ENCODE measurements at places on chromosomes 3 and 15. TPM values are rescaled to one million over a fixed set of nuclear protein-coding genes. Genes with fewer than 3 reads are reported as not detected.

Gene THRB
- not detected for total RNA-seq

GRCh38 chr15:89150287-89150686, 62.0 kb downstream of the ABHD2 start:
- no peak for DNase-seq

DNA sequence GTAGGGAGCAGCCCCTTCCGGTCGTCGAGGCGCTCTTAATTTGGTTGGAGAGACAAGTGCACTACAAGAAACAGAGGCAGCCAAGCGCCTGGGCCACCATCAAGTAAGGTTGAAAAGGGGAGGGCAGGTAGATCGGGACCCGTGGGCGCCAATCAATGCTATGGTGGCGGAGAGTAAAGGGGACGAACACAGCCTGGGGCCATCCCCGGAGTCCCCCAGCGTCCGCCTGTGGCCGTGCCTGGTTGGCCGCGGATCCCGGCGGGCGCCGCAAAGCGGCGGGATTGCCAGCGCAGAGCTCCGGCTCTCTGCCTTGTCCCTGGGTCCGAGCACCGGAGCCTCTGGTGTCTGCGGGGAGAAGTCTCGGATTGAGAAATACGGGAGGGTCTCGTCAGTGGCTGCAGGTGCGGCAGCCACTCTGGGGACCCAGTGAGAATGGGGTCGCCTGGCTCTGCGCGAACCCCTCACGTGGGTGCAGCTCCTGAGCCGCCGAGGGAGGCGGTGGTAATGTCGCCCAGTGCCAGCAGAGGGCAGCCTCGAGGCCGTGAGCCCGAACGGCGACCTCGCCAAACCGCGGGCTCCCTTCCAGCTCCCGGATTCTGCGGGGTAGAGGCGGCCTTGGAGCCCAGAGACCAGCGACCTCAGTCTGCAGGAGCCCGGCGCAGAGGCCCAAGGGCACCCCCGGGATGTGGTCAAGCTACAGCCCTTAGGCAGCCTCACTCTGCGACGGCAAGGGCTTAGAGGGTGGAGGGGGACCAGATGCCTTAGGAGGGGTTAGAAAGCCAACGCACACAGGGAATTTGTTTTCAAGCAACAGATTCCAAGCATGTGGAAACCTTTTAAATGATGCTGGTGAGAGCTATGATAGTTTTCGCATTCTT, 10.8 kb downstream of the FOXL2 start:
- DNase-seq = peak; percentile 68

GRCh38 chr15:47565949-47566348, 151.4 kb upstream of the SEMA6D start:
- DNase-seq = no peak

DNA sequence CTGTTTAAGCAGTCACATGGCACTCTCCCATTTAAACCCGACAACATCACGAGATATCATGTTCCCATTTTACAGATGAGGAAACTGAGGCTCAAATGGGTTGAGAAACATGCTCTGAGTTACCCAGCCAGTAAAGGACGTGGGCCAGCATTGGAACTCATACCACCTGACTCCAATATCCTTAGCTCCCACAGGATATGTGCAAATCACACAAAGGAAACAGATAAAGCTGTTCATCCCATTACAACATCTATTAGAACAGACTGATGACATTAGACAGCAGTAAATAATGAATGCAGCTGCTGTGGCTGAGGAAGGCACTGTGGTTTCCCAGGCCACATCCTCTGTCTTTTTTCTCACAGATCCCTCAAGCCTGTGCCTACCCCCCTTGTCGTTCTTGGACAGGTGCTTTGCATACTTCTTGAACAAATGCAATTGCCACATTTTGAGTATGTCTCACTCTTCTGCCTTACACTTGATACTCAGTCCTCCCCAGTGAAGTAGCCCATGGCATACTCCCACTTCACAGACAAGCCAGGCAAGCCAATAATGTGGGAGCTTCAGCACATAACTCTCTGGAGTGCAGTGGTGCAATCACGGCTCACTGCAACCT, 17.7 kb downstream of the FRMD4B start:
- DNase-seq = peak; percentile 11

Gene HACL1
- total RNA-seq = 42.9 TPM

- DNase-seq = no peak
Measured at GRCh38 chr3:99499235-99500158, 138.9 kb upstream of the COL8A1 start.

GRCh38 chr3:42876940-42877720, 1.5 kb upstream of the CYP8B1 start:
- no peak for DNase-seq

DNA sequence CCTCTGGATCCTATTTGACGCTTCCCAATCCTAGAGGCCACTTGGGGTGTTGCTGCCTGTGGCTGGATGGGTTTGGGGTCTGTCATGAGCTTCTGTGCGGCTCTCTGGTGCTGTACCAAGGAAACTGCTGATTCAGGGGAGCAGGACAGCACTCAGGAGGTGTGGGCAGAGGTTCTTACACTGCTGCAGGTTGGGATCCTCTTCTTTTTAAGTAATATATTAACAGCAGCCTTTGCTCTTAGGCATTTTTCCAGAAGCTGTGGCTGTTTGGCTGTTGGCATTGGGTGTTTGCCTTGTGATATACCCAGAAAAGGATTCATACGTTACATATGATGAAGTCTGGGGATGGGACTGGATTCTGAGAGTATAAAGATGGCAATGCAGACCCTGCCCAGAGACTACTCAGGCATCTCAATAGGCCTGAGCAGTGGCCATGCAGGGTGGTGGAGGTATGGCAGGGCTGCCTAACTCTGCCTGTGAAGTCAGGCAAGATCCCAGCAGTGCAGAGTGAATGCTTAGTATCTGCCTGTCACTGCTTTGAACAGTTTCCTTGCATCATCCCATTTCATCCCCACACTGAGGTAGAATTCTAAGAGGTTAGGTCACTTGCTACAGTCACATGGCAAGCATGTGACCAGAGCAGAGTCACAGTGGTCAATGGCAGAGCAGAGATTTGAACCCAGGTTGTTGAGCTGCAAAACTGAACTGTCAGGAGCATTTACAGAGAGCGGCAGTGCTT, 3.9 kb downstream of the ABHD6 start:
- no peak for DNase-seq

DNA sequence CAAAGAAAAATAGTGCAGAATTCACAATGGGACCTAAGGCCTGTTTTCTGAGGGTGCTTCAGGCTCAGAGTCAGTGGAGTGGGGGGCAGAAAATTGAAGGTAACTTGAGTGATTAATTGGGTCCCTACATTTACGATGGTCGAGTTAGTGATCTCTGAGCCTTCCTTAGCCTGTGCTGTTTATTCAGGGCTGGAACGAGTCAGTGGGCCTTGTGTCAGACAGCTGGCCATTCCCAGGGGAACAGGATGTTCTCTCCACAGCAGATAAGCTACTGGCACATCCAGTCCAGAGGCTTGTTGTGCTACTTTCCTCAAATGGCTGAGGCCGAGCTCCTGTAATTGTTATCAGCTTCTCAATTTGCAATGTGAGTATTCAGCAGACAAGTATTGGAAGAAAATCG, 29.2 kb upstream of the CNTN3 start:
- DNase-seq = no peak

DNA sequence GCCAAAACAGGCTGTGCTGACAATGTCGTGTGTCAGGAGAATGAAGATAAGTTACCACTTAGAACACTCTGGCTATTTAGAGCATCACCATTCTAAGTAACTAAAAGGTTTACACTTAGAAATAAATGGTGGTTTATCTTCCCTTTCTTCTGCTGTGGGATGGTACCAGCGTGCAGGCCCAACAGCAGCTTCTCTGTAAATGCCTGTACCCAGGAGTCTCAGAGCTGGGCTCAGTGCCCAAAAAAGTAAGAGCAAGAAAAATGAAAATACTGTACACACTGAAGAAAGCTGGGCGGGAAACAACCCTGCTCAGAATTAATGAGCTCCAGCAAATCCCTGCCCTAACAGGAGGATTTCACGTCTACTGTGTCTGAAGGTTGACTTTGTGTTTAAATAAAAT, 206.5 kb downstream of the MFSD1 start:
- no peak for DNase-seq

GRCh38 chr3:123791417-123791816, 92.7 kb downstream of the MYLK start:
- no peak for DNase-seq

- no peak for DNase-seq
Measured at GRCh38 chr3:59246719-59247401, 197.0 kb upstream of the CFAP20DC start.

DNA sequence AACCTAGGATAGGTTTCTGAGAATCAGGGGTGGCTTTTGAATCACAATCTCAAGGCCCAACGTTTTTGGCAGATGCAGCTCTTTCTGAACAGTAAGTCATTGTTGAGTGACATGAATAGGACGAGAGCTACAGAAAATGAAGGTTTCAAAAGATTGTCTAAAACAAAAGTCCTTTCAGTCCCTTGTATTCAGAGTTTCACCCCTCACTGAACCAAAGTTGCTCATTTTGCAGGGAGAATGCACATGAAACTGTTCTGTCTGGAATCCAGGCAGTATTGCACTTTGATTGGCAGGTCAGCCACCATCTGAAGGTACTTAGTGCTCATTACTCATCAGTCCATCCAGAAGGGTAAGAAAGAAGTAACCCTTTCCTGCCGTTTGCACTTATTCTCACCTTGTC, 24.1 kb upstream of the RASGRP1 start:
- DNase-seq = no peak

- peak; percentile 9 for DNase-seq
Measured at GRCh38 chr3:171772427-171773056, 37.7 kb downstream of the PLD1 start.

Gene PLOD2
- not detected for total RNA-seq

Gene AMOTL2
- total RNA-seq = not detected

Gene ZPLD1
- total RNA-seq = not detected

- no peak for DNase-seq
Measured at GRCh38 chr3:13040361-13041074, 32.7 kb downstream of the IQSEC1 start.

DNA sequence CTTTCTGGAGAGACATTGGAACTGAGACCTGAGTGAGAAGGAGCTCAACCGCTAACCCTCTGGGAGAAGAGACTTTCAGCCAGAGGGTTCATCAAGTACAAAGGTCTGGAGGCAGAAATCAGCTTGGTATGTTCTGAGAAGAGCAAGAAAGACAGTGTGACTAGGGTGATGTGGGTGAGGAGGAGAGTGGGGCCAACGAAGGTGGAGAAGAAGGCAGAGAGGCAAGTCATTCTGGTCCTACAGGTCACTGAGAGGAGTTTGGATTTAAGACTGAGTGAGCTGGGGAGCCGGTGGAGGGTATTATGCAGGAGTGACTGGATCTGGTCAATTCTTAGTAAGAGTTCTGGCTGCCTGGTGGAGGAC, 12.2 kb downstream of the XIRP1 start:
- no peak for DNase-seq

DNA sequence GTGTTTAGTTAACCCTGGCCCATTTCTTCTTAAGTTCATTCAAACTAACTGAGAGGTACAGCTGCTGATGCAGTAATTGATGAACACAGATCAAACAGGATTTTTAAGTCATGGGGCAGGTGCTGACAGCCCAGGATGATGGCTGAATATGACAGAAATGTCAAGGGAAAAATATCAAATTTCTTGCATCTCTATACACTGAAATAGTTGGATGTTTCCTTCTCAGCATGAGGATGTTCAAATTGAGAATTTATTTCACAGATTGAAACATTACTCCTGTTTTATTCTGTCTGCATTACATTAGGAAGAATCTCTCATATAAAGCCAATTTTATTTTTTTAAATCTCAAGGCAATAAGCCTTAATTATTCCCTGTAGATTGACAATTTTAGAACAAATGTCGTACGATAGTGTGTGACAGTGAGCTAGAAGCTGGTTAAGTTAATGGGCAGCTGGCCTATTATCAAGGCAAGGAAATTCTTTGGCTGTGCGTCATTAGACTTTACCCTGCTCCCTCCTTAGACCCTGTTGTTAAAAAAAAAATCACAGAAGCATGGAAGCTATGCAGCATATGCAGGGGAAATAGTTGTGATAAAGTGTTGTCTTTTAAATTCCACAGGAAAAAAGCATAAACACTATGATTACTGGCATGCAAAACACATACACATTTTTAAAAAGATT, 183.8 kb upstream of the KCNMB2 start:
- DNase-seq = no peak

Gene ZNF860
- total RNA-seq = 1.1 TPM

- DNase-seq = no peak
Measured at GRCh38 chr15:43879386-43880355, 52.9 kb downstream of the WDR76 start.

Gene B3GALNT1
- total RNA-seq = 2.3 TPM

Gene TMEM158
- not detected for total RNA-seq

Gene C3orf49
- not detected for total RNA-seq

- DNase-seq = no peak
Measured at GRCh38 chr3:55521738-55522421, 34.8 kb upstream of the WNT5A start.

Gene TRMT10C
- 30.5 TPM for total RNA-seq

DNA sequence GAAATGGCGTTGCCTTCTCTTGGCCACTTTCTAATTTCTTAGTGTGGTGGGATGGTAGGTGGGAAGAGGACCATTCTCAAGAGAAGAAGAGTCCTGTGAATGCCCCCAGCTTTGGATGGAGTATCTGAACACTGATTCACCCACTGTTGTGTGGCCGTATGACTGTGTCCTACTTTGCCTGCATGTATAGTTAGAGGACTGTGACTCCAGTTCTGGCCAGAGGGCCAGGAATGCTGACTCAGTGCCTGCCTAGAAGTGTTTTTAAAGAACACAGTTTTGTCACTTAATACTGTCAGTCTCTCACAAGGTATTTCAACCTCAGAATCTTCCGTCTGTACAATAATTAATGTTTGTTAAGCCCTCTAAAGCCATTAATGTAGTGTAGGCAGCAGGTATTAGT, 2.1 kb downstream of the SEC61A1 start:
- DNase-seq = no peak

Gene RAD51
- 1.1 TPM for total RNA-seq

Gene ACOX2
- not detected for total RNA-seq

Gene GOLGA8M
- 10.3 TPM for total RNA-seq

DNA sequence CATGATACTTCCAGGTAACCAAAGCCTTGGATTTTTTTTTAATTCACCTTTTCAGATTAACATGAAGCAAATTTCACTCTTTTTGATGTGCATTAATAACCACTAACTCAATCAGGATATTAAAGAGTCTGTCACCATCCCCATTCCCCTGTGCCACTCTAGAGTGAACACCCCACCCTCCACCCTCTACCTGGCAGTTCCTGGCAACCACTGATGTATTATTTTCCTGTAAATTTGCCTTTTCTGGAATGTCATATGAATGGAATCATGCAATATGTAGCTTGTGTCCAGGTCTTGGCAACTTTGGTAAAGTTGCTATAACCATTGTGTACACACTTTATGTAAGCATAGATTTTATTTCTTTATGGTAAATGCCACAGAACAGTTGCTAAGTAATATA, 627.6 kb downstream of the MCTP2 start:
- DNase-seq = no peak

All from naive thymus-derived CD8-positive, alpha-beta T cell (primary cell).